ENCODE measurements at places on chromosomes 3 and 15.

DNA sequence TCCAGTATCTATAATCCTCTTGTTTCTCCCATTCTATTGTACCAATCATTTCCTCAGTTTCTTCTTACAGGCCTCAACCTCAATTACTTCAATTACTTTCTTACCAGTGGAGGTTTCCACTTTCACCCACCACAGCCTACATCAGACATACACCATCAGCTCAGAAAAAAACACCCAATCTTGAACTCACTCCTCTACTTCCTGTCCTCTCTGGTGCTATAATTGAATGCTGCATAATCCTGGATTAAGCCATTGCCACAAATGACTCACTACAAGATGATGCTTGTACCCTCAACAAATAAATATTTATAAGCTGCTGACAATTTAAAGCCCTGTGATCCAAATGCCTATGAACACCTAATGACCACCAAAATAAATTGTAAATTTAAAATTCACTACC, 18.5 kb downstream of the RYK start:
- no peak for DNase-seq

DNA sequence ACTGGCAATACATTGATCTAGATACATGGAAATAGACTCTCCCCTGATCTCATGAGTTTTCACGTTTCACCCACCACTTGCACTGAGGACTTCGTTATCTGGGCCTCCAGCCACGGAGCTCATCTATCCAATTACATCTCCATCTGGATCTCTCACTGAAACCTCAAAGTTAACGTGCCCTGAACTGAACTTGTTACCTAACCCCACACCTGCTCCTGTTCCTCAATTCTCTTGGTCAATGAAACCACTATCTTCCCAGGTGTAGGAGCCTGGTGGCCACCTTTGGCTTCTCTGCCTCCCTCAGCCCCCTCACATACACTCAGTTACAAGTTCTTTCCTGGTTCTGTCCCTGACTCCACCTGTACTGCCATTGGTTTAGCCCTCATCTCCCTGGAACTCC, 9.7 kb downstream of the DGKG start:
- no peak for DNase-seq

DNA sequence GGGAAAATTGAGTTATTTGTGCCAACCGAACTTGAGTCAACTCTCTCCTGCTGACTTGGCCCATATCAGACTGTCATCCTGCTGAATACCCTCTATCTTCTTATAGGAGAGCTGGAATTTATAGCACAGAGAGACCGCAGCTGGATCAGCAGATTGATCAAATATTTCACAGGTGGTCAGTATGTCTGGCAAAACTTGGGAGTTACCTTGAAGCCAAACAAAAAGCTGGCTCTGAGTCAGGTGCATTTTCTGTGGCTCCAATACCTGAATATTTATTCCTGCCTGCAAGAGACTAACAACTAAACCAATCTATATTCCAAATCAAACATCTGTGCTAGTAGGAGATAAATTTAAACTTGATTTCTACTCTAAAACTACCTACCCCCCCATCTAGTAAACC, 752.1 kb upstream of the ALCAM start:
- DNase-seq, result no peak

- DNase-seq, result no peak
These were observed 89.4 kb downstream of the COL6A6 start for GRCh38 chr3:130606336-130606735.

DNA sequence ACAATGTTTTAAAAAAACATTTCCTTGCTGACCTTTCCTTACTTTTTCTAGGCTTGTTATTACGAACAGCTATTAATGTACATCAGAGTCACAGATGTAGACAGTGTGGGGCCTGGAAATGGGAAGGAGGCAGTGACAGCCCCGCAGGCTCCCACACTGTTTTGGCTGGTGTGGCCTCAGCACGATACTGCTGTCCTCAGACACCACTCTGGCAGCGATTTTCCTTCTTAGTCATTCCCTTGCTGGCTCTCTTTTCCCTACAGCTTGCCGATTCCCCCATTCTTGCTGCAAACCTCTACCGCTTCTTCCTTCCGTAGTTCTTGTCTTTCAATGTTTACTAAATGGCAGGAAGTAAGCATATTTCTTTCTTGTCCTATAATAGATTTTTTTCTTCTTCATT, 113.1 kb downstream of the ABI3BP start:
- no peak for DNase-seq

DNA sequence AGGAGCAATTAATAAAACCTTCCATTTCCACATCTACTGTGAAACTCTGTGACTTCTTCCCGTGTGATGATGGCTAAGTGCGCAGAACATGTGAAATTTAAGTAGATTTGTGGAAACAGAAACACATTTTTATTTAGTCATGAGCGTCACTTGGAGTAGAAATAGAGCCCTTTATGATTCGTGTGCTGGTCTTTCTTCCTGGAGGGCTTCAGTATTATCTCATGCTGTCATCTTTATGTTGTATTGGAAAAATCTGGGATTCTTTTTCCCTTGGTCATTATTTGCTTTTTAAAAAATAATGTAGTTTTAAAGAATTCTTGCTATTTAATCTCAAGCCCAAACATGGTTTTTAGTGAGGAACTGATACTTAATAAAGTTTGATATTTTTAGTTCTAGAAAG, 284.0 kb upstream of the CTDSPL start:
- no peak for DNase-seq

Data from NCI-H446 (cell line).